A549 treated with DMSO at 1 μM for 4 hours (cell line): ENCODE measurements at places on chromosomes 3 and 15. TPM values are rescaled to one million over a fixed set of nuclear protein-coding genes. Genes with fewer than 3 reads are reported as not detected.

ANO10 gene
- 17.4 to 26.3 TPM (median 20.4 TPM) in 5 replicates for total RNA-seq

IL20RB gene
- total RNA-seq = 0.77 to 1.2 TPM (median 0.84 TPM) in 5 replicates

HCLS1 gene
- 0.07 to 0.20 TPM (median 0.16 TPM) in 4 of 5 replicates, not detected in the other for total RNA-seq

TGM5 gene
- not detected in 5 replicates for total RNA-seq

PLCL2 gene
- 6.4 to 8.8 TPM (median 7.1 TPM) in 5 replicates for total RNA-seq

CLSTN2 gene
- 0.03 to 0.13 TPM (median 0.05 TPM) in 4 of 5 replicates, not detected in the other for total RNA-seq

CIP2A gene
- 15.7 to 28.4 TPM (median 24.7 TPM) in 5 replicates for total RNA-seq

CNTN3 gene
- not detected in 5 replicates for total RNA-seq

LXN gene
- 67.0 to 95.7 TPM (median 80.0 TPM) in 5 replicates for total RNA-seq

CHAC1 gene
- 3.5 to 6.9 TPM (median 3.9 TPM) in 5 replicates for total RNA-seq

FSTL1 gene
- 62.5 to 103 TPM (median 80.6 TPM) in 5 replicates for total RNA-seq

TICRR gene
- 12.9 to 16.4 TPM (median 14.2 TPM) in 5 replicates for total RNA-seq

TTBK2 gene
- total RNA-seq = 1.4 to 2.7 TPM (median 2.5 TPM) in 5 replicates

CCR9 gene
- not detected in 5 replicates for total RNA-seq
